ENCODE measurements at places on chromosomes 3 and 15.

DNA sequence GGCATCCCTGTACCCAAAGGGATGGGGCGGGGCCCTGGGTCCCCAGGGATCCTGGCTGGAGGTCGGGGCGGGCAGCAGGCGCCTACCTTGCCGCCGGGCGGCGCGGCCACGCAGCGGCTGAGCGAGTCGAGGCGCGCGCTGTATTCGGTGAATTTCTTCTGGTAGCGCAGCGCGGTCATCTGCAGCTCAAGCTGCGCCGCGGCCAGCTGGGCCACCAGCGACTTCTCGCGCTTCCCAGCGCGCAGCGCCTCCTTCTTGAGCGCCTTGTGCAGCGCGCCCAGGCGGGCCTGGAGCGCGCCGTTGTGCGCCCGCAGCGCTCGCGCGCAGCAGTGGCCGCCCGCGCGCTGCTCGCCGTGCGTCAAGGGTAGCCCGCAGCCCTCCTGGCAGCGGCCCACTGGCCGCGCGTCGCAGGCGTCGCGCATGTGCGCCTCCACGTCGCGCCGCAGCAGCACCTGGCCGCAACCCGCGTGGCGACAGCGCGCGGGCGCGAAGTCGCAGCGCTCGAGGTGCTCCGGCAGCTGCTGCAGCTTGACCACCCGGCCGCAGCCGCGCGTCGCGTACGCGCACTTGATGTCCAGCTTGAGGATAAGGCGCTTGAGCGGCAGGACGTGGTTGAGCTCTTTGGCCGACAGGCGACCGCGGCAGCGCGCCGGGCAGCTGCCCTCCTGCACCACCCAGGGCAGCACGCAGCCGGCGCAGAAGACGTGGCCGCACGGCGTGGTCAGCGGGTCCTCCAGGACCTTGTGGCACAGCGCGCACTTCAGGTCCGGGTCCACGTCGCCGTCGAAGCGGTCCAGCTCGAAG lies 522 bp downstream of the PDZRN3 start:
- peak; percentile 49 for DNase-seq

DNA sequence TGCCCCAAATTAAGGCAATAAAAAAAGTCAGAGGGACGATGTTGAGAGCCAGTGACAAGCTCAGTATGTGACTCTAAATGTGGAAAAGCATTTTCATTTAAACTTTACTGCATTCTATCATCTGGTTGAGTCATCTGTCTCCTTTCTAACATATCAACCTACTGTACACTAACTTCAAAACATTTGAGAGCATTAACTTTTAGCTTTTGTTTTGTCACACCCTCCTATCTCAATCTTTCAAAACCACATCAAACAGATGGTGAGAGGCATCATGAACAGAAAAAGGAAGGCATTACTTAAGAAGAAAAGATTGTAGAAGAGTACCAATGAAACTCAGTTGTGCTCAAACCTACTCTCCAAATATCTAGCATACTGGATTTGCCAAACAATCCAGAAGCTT lies 4.8 kb downstream of the LRRC58 start:
- DNase-seq = no peak

DNA sequence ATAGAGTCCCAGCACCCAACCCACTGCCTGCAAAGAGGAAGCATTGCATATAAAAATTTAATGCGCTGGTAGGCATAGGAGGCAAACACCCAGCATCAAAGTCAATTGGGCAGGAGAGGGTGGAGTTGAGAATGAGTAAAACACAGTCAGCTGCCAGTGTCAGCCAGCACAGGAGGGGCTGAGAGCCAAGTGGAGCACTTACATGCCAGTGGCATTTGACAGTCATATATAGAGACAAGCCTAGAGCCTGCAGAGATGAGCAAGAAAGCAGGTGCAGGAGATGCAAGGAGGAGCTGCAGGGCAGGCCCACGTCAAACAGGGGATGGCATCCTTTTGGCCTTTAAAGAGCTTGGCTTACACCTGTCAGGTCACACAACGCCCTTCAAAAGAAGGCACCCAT lies 27.6 kb upstream of the ZFAND6 start:
- no peak for DNase-seq

- DNase-seq = no peak
Observed at GRCh38 chr3:47385007-47385406, 4.2 kb downstream of the PTPN23 start.

GRCh38 chr3:170485294-170485693 lies 66.6 kb downstream of the CLDN11 start:
- no peak for DNase-seq
